Left lobe of liver (tissue), 2 donors: ENCODE measurements at places on chromosomes 6 and 20. TPM values are rescaled to one million over a fixed set of nuclear protein-coding genes. Genes with fewer than 3 reads are reported as not detected.

DNA sequence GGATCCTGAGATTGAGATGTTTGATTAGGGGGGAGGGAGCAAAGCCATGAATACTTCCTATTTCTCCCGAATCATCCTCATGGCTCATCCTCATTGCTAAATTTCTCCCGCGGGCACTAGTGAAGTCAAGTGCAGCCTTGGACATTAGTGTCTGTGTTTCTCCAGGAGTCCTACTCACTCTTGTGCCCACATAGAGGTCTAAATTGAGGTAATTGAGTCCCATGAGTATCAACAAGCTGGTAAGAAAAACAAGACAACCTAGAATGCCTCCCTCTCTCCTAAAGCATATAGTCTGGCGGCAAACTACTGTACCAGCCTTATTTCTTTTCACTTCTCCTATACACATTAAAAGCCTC lies 420 bp downstream of the CENPQ start:
- DNase-seq, result no peak

DNA sequence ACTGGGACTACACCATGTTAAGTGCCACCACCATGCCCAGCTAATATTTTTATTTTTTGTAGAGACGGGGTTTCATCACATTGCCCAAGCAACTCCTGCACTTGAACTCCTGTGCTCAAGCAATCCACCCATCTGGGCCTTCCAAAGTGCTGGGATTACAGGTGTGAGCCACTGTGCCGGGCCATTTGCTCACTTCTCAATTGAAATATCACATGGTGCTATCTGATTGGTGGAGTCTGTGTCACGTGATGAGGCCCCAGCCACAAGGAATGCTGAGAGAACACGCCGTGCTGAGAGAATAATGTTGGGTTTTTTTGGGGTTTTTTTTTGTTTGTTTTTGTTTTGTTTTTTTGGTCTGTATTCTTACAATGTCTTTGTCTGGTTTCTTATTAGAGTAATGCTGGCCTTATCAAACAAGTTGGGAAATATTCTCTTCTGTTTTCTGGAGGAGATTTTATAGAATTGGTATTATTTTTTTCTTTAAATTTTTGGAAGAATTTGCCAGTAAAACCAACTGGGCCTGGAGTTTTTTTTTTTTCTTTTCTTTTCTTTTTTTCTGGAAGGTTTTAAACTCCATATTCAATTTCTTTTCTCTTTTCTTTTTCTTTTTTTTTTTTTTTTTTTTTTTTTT lies 183.2 kb upstream of the KCNG1 start:
- DNase-seq, result no peak

DNA sequence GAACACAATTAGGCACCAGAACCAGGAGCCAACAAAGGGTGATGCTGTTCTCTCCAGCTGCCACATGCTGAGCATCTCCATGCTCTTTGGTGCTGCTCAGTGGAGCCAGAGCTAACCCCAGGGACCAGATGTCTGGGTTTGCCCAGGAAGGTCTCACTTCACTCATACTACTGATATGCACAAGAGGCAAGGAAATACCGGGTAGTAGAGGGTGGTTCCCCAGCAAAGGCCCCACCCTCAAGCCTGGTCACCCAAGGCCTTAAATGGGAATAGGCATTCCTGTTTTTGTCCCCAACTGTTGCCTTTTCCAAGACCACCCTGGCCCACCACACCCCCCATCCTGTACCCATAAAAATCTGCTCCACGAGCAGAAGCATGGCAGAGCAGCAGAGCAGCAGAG lies 204.5 kb upstream of the TAB2 start:
- DNase-seq, result no peak

GRCh38 chr6:33143113-33143770 lies 49.0 kb downstream of the COL11A2 start:
- DNase-seq, result no peak

Gene PPP1R16B
- 1.7 TPM for total RNA-seq

GRCh38 chr20:23917024-23917725 lies 37.6 kb upstream of the CST5 start:
- DNase-seq, result no peak
